ENCODE measurements at places on chromosomes 4 and X.
A peak's percentile ranks its signal among the peaks of the same experiment; 100 is the strongest.

GRCh38 chr4:76301068-76301774, 5.3 kb upstream of the STBD1 start:
- no peak for DNase-seq

DNA sequence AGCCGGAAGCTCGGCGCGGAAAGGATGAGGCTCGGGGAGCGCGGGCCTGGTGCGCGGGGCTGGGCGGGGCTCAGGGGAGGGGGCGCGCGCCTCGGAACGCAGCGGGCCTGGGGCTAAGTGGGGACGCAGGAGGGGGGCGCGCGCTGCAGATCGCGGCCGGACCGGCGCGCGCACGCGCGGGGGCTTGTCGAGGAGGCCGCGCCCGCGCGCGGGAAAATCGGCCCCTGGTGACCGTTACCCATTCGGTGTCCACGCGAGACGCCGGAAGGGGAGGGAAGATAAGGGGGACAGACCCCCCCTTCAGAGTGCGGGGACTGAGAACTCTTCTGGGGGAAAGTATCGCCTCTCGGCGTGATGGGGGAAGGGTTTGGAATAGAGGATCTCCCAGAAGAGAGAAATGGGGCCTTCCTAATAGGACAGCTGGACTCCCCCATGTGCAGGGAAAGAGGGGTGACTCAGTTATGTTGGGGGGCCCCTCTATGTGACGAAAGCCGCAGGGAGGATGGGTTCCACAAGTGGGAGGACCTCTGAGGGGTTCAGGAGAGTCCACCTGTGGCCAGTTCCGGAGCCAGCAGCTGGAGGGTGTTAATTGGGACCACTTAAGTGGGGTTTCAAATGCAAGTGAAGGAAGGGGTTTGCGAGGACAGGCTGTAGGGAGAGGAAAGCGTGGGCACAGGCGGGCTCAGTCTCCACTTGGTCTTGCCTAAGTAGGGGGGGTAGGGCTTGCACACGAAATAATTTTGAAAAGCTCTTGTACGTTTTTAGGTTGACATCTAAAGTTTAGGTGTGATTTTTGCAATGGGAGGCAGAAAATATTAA, 584 bp downstream of the SUV39H1 start:
- peak; percentile 26 for DNase-seq

DNA sequence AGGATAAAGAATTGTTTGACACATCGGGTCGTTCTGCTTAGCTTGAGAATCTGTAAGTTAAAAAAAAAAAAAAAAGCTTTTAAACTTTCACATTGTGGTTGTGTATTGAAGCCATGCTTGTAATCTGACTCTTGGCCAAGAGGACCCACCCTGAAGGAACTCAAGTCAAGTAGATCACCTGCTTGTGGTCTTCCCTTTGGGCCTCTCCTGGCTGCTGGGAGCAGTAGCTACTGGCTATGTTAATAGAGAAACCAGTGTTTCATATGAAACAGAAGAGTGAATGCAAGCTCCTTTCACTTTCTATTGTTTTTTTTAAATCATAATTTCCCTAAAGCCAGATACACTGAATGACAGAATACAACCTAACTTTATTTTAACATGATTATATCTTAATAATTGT, 402.4 kb upstream of the NDST4 start:
- DNase-seq: no peak

DNA sequence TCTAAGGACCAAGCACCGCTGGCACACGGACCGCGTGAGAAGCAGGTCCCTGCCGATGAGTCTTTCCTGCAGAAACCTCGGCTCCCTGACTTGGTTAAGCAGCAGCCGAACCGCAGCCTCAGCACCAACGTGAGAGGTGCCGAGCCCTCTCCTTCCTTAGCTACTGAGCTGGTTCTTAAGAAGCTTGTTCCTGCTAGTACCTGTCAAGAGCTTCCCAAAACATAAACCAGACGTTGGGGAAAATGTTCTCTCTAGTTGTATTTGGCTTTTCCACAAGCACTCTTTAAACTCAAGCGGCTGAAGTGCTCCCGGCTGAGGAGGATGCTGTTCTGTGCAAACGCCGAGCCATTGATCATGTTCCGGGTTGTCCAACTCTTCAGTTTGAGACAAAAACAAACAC, 29.3 kb upstream of the TLR3 start:
- no peak for DNase-seq

DNA sequence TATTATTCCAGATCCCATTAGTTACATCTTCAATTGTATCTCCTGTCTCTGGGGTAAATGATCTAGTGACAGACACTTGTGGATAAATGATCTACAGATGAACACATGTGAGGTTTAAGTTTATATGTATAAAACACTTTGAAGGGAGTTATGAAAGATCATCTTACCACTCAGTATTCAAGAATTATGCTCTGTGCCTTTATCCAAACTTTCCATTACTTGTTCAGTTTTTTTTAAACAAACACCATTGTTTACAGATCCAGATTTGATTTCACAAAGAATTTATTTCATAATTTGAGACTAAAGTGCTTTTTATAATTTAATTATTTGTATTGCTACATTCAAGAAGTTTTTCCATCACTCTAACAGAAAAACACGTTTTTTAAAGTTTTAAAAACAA, 142.5 kb downstream of the HHIP start:
- no peak for DNase-seq

Data from CD4-positive, alpha-beta T cell treated with Interleukin-6 for 4 hours (primary cell).